ENCODE measurements at places on chromosomes 4 and X.

DNA sequence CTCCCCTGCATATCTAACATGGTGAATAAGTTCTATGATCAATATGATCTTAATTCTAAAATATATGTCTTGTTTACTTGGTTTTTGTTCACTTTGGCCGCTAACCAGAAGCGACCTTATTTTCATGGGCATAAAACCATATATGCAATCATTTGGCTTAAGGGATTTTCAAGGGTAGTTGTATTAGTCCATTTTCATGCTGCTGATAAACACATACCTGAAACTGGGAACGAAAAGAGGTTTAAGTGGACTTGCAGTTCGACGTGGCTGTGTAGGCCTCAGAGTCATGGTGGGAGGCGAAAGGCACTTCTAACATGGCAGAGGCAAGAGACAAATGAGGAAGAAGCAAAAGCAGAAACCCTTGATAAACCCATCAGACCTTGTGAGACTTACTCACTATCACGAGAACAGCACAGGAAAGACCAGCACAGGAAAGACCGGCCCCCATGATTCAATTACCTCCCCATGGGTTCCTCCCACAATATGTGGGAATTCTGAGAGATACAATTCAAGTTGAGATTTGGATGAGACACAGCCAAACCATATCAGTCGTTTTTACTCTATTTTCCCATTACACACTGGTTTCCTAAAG, 114.3 kb upstream of the CPEB2 start:
- DNase-seq = no peak

DNA sequence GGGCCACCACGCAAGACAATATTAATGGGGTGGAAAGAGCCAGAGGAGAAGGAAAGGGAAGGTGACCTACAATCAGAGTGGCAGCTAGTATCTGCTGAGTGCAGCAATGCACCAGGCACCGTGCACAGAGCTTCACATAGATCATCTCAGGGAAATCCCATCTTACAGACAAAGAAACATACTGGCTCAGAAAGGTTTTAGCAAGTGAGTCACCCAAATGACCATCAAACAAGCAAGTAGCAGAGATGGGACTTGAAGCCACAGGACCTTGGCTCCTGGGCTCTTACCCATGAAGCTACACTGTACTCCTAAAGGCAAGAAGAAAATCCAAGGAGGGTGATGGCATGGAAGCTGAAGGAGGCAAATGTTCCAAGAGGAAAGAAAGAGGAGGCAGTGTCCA, 6.8 kb downstream of the ANXA5 start:
- DNase-seq = no peak

GRCh38 chrX:86171366-86171765, 23.1 kb downstream of the DACH2 start:
- no peak for DNase-seq

DNA sequence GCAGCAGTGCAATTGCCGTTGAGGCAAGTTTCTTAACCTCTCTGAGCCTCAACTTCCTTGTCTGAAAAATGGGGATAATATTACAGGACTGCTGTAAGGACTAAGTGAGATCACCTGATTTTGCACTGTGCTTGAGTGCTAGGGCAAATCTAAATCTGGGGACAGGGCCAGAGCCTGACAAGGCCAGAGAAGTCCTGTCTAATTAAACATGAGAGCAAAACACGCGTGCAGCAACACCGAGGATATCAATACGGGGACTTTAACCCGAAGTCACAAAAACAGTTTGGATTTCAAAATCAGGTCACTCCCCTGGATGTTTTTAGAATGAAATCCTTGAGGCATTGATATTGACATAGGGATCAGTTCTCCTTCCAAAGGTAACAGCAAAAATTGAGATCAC, 5.7 kb upstream of the GJB1 start:
- no peak for DNase-seq

DNA sequence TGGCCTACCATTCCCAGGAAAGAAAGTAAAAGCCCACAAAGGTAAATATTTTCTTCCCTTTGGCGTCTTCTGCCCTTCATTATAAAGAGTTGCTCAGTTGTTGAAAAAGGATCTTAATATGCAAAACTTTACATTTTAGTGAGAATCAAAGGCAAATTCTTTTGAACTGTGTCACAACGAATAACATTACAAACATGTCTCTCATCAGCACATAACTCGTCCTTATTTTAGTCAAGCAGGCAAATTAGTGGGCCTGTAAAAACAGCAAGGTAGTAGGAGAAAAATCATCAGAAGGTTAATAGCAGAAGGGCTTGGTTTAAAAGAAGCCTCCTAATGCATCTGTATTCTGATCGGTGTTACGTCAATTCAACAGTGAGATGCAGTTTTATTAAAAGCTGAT, 647.3 kb upstream of the DIPK2B start:
- DNase-seq = no peak

GRCh38 chrX:48813644-48814043, 11.8 kb downstream of the HDAC6 start:
- no peak for DNase-seq

- no peak for DNase-seq
These were observed 329.7 kb downstream of the EPHA5 start for GRCh38 chr4:65340382-65341109.

DNA sequence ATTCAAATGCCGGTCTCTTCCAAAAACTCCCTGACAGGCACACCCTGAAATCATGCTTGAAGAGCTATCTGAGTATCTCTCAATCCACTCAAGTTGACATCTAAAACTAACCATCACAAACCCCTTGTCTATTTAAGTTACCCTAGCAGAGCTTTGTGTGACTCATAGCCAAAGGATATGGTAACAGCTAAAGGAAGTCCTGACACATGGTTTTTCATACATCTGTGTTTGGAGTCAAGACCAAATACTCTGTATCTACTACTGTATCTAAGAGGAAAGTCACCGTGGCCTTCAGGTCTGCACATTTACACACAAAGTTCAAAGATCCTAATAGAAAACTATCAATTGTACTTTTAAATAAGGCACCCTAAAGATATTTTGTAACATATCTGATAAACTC, 239.6 kb upstream of the VCX start:
- no peak for DNase-seq

- DNase-seq = no peak
These were observed 656.9 kb upstream of the CPEB2 start for GRCh38 chr4:14345356-14345775.

- DNase-seq = no peak
These were observed 48.6 kb upstream of the TMEM164 start for GRCh38 chrX:109954333-109954732.

- DNase-seq = no peak
These were observed 794.8 kb upstream of the EPHA5 start for GRCh38 chr4:66465111-66465510.

DNA sequence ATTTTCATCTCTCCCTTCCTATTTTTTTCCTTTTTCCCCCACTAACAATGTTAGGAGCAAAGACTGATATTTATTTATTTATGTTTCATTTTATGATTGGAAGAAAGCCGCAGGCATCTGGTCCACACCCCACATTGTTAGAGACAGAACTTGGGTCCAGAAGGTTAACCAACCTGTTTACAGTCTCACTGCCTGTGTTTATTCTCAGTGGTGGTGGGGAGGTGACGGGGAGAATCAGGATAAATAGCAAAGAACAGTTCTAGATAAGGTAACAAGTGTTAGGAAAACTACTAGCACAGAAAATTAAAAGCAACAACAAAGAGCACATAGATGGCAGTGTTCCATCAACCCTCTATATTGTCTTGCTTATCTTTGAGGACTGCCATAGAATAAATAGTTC, 301.7 kb upstream of the DIPK2B start:
- DNase-seq = no peak

- DNase-seq = no peak
These were observed 33.2 kb upstream of the SLC9A7 start for GRCh38 chrX:46791927-46792809.

- no peak for DNase-seq
These were observed 49.0 kb upstream of the TRAM1L1 start for GRCh38 chr4:117134386-117134785.

DNA sequence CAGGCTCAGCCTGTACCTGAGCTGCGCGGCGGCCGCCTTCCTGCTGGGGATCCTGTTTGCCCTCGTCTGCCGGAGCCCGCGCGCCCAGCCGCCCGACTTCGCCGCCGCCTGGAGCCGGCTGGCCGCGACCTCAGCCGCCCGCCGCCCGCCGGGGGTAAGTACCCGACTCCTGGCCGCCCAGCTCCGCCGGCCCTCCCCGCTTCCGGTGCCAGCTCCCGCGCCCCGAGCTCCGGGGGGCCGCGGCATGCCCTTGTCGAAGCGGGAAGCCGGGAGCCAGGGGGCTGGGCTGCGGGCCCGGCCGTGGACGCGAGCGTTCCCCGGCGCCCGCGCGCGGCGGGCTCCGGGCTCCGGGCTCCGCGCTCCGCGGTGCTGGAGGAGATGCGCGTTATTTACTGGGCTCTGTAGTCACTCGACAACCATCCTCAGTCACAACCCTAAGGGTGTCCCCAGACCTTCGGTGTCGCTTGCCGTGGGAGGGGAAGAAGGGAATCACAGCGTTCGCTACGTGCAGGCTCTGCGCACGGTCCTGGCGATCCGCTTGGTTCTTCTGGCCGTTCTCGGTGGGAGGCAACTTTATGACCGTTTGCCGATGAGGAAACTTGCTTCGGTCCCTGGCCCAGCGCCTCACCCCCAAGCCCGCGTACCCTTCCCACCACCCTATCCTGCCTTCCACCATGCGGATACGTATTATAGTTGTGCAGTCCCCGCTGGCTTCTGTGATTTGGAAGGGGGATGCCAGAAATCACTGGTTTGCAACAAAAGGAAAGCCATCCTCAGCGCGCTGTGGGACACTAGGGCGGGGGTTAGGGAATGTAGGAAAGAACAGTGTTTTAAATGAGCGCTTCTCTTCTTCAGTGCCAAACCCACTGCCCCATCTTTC, 944 bp downstream of the SNX25 start:
- DNase-seq = no peak

DNA sequence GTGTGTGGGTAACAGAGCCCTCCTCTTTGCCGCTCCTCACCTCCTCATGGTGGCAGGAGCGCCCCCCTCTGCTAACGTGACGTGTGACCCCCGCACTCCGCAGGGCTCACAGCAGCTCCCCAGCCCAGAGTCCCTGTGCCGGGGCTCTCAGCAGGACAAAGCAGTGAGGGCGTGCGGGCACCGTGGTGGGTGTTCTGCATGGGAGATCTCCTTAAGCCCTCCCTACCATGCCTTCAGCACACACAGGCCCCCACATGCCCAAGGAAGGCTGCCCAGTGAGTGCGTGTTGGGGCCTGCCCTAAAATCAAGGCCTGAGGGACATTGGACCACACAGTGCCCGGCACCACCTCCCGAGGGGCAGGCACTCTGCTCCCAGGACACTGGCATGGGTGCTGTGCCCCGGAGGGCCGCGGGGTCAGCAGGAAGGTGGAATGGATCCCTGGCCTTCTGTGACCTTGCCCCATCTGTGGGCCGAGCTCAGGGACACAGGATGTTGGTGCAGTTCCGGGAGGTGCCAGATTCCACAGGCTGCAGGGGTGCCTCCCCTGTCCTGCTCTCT, 10.1 kb downstream of the PSAPL1 start:
- DNase-seq = no peak

- no peak for DNase-seq
These were observed 21.6 kb upstream of the REPS2 start for GRCh38 chrX:16924631-16925480.

GRCh38 chr4:1400831-1401408, 5.3 kb downstream of the NKX1-1 start:
- no peak for DNase-seq
